ENCODE measurements at places on chromosomes 1 and 21. TPM values are rescaled to one million over a fixed set of nuclear protein-coding genes. Genes with fewer than 3 reads are reported as not detected.

The TTC22 gene
- 0.17 TPM for total RNA-seq

The YOD1 gene
- 4.9 TPM for total RNA-seq

The SLC30A2 gene
- 6.4 TPM for total RNA-seq

The PDZK1IP1 gene
- not detected for total RNA-seq

The SHISA4 gene
- total RNA-seq = 129 TPM

The NPR1 gene
- 10.5 TPM for total RNA-seq

The PGLYRP4 gene
- total RNA-seq = not detected

The IQCC gene
- 0.92 TPM for total RNA-seq

GRCh38 chr1:180232521-180233043, 2.5 kb downstream of the LHX4 start:
- no peak for DNase-seq

DNA sequence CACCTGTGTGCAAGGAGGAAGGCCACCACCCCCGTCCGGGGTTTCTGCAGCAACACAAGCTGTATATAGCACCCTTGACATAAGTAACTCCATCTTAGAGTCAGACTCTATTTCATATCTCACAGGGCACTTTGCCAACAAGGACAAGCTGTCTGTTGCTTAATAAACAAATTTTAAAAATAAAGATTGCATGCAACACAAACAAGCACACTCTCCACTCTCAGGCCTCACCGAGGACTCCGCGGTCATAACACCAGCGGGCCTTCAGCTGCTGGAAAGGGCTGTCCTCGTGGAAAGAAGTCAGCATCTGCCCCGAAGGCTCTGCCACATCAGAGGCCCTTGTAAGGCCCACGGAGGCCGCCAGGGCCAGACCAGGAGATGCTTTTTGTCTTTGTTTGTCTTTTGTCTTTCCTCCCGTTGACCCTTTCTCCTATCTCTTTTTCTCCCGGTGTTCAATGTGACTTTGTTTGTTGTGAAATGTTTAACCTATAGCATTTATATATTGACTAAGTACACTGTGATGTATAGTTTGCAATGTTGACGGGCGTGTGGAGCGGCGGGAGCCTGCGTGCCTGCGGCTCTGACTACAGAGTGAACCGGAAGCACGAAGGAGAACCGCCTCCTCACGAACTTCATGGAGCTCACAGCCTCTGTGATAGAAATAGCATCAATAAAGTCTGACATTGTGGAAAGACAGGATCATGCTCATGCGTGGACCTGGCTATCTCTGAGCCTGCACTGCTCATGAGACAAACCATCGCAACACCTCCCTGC, 24.1 kb downstream of the MEGF6 start:
- DNase-seq = no peak

DNA sequence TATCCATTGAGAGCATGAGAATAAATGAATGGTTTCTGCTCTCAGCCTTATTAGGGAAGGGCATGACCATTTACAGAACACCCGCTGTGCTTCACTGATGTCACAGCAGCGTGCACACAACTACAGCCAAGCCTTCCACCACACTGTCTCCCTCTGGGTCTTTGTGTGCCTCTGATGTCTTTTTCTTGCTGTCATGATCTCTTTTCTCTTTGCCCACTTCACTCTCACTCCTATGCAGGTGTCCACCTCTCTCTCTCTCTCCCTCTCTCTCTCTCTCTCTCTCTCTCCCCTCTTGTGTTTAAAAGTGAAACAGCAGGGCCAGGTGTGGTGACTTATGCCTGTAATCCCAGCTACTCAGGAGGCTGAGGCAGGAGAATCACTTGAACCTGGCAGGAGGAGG, 232.5 kb upstream of the JUN start:
- DNase-seq = no peak

DNA sequence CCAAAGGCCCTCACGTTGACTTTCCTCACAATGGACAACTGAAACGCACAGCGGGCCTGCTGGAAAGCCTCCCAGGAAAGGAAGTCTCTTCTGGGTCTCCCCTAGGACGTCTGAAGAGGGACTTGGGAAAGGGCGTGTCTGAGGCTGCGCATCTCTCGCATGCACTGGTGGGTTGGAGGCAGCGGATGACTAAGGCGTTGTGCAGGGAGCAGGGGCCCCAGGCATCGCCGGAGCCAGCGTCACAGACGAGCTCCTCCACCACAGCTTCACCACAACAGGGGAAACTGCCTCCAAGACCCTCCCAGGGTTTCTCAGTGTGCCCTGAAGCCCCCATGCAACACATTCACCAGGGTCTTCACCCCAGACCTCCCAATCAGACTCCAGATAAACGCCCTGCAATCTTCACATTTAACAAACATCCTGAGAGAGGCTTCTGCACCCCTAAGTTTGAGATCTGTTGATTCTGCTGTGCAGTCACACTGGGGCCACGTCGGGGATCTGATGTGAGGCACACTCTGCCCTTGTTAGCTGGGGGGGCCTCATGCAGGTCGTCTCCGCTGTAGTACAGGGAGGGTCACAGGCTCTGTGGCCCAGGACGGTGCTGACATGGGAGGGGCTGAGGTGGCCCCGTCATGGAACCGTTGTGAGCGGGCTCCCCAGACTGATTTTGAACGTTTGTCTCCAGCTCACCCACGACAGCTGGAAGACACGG, 7.0 kb upstream of the TFF1 start:
- no peak for DNase-seq

DNA sequence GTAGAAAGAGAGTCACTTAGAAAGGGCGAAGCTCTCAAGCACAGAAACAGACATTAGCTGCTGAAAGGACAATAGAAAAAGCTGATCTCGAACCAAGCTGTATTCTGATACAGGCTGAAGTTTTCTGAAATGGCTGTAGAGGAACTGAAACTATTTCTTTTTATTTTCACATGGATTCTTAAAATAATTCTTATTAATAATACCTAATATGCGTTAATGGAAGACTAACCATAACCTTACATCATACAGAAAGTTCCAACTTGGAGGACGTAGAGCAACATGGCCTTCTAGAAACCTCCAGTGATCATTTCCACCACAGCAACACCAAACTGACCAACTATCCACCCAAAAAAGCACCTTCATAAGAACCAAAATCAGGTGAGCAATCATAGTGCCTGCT, 52.8 kb upstream of the ACADM start:
- DNase-seq = no peak

DNA sequence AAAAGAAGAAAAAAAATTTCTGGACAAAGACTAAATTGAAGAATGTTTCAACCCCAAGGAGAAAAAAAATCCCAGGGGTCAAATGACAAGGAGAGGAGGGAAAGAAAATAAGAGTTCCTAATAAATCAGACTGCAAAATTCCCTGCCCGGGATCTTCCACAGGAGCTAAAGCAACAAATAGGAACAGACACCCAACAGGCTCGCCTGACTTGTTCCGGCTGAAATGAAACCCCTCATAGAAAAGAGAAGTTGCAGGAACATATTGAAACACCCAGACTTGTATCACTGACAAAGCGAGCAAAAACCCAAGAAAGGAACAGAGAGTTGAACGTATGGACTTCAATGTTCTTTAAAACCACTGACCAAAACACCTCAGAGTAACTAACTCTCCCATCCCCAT, 123.0 kb downstream of the TIAM1 start:
- no peak for DNase-seq

- DNase-seq = no peak
These were observed 83.6 kb upstream of the VAV3 start for GRCh38 chr1:108048301-108049177.

GRCh38 chr1:62057641-62058290, 136.9 kb upstream of the L1TD1 start:
- DNase-seq = no peak

DNA sequence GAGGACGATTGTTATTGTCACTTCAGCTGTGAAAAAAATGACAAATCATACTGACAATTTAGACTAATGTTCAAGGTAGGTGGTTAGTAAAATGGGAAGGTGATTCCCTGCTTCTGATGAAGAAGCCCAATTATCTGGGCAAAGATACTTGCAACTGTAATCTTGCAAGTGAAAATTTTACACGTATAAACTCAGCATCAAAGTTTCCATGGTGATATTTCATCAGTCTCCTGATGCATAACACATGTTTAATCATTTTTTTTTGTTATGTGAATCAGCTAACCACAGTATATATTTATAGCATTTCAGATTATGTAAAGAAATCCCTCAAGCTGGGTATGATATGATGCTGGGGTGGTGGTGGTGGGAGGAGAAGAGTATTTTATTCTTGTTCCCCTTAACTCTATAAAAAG, 16.4 kb upstream of the KCNK1 start:
- no peak for DNase-seq

DNA sequence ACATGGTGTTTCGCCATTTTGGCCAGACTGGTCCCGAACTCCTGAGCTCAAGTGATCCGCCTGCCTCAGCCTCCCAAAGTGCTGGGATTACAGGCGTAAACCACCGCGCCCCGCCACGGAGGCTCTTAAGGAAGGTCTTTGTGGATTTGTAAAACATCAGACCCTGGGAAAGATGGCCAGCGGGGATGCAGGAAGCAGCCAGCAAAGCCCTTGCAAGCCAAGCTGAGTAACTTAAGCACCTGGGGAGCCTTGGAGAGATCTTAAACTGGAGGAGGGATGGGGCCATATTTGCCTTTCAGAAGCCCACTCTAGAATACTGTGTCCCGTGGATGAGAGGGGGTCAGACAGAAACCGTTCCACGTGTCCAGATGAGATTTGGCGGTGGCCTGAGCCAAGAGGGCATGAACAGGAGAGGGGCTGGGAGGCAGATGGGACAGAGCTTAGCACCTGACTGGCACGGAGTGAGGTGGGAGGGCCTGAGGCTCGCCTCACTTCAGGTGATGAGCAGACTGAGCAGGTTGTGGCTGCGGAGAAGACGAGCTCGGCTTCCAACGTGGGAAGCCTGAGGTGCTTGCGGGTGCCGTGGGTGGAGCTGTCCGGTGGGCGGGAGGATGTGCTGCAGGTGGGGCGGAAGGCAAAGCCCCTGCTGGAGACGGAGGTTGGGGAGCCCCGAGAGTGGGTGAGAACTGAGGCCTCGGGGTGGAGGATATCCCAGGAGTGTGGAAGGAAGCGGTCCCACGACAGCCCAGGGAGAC, 11.7 kb downstream of the C1orf216 start:
- DNase-seq = no peak

DNA sequence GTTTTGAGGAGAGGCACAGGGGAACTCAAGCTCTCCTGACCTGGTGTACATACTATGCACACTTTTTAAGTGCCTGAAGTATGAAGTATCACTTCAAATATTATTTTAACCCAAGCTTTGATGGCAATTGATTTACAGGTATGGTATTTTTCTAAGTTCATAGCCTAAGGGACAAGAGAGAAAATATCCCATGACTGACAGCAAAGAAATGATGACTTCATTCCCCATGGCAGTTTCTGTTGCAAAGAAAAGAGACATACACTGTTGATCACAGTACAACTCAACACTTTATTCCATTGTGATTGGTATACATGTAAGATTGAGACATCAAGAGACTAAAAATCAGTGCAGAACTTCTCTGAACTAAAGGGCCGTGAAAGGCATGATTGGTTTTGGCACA, 41.8 kb upstream of the BCL10 start:
- no peak for DNase-seq

DNA sequence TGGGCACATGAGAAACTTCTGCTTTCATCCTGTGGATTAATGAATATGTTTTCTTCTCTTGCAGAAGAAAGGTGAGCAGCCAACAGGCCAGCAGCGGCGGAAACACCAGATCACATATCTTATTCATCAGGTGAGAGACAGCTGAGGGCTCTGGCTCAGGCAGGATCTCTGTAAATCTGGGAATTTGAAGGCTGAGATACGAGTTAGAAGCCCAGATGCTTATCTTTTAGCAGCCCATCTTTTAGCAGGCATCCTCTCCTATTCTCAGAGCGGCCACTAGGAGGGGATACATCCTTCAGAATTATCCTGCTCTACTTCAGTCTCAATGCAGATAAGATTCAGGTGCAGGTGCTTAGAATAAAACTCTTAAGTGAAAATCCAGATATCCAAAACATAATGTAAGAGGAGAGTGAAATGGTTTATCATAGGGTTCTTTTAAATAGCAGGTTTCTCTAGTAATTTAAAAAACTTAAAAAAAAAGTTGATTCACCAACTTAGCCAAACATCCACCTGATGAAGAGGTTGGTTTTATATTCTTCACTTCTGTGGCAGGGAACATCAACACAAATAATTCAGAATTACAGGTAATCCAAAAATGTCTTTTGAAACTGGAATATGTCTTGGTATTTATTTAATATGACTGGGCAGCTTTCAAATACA, 19.3 kb downstream of the SH2D2A start:
- DNase-seq = no peak

GRCh38 chr1:82245345-82246014, 444.7 kb downstream of the ADGRL2 start:
- DNase-seq = no peak

GRCh38 chr1:6163191-6163972, 16.7 kb downstream of the CHD5 start:
- peak; percentile 11 for DNase-seq

GRCh38 chr1:172351346-172351745, 69.1 kb upstream of the C1orf105 start:
- no peak for DNase-seq

- peak; percentile 29 for DNase-seq
These were observed 123.9 kb downstream of the PTBP2 start for GRCh38 chr1:96845464-96845863.

GRCh38 chr1:202498542-202498941, 150.0 kb downstream of the PPP1R12B start:
- no peak for DNase-seq

DNA sequence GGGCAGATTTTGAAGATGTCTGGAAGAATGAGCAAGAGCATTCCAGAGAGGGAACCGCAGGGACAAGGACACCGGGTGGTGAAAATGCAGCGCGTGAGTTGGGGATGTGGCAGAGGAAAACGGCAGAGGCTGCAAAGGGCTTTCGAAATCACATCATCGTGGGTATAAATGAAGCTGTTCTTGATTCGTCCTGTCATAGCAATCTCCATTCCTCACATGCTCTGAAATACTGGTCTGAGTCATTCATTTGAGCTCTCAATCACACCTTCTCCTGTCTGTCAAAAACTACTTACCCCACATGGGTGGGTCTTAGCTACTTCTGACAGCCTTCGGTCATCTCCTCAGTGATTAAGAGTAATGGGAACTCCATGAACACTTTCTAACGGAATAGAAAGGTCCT, 81.5 kb downstream of the ERG start:
- DNase-seq = no peak

- no peak for DNase-seq
These were observed 18.1 kb downstream of the CITED4 start for GRCh38 chr1:40844079-40844478.

GRCh38 chr1:108345776-108346531, 102.1 kb upstream of the NBPF4 start:
- DNase-seq = no peak

- DNase-seq = no peak
These were observed 29.6 kb downstream of the TOMM20 start for GRCh38 chr1:235098991-235099390.

- DNase-seq = no peak
These were observed 25.4 kb downstream of the CFAP57 start for GRCh38 chr1:43197343-43198127.

GRCh38 chr1:56617141-56617540, 28.0 kb upstream of the PRKAA2 start:
- DNase-seq = no peak

DNA sequence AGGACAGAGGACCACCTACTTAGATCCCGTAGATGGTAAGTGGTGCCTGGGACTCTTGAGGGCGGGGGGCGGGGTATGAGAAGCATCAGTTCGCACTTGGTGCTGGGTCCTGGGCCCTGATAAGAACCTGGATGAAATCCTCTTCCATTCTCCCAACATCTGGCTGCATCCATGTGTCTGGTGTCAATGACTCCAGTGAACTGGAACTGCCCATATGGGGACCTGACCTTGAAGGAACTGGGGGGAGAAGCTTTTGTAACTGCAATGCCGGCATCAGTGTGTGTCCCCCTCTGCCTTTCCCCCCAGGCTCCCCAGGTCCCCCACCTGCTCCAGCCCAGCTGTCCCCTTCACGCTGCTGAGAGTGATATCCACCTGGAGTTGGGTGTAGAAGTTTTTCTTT, 49.7 kb upstream of the EPB41 start:
- no peak for DNase-seq

Data from left ventricle myocardium superior (tissue), 1 donor.